T-cell (primary cell): ENCODE measurements at places on chromosomes 6 and 20. TPM values are rescaled to one million over a fixed set of nuclear protein-coding genes. Genes with fewer than 3 reads are reported as not detected.

The SLC2A10 gene
- total RNA-seq = 0.54 TPM

The ELOVL4 gene
- 1.6 TPM for total RNA-seq

The MACROD2 gene
- 1.3 TPM for total RNA-seq

The BPIFB2 gene
- 0.22 TPM for total RNA-seq

The BPHL gene
- 12.4 TPM for total RNA-seq

DNA sequence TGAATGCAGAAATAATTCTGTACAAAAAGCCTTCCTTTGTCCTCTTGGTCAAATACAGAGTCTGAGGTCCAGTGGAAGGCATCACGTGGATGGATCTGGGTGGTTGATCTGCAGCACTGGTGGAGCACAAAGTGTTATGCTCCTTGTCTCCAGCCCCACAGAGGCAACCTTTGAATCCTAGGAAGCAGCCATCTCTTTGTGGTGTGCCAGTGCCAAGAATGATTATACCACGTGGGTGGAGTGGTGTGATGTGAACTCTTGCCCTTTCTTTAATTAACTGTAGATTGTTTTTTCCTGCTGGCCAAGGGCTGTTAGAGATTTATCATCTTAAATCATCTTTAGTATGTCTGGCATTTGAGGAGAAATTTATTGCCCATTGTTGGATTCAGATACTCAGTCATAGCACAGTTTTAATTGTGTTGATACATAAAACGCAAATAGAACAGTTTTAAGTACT lies 31.1 kb downstream of the NCOA7 start:
- H3K4me3 ChIP-seq = no peak overlapping the region
- no peak for DNase-seq
- H3K4me1 ChIP-seq = peaks cover 6% of the 10 kb centered on the region
- peaks cover 16% of the 10 kb centered on the region for H3K36me3 ChIP-seq

- peaks cover 5% of the 10 kb centered on the region for H3K4me1 ChIP-seq
- no peak overlapping the region for H3K27ac ChIP-seq
- no peak overlapping the region for H3K4me3 ChIP-seq
- peaks cover 4% of the 10 kb centered on the region for H3K27me3 ChIP-seq
Observed at GRCh38 chr20:44471481-44471882, 4.2 kb upstream of the TTPAL start.

GRCh38 chr6:19994909-19995308 lies 157.7 kb downstream of the ID4 start:
- DNase-seq = no peak
- H3K4me3 ChIP-seq = no peak overlapping the region
- peaks cover 7% of the 10 kb centered on the region for H3K27me3 ChIP-seq
- no peaks in the 10 kb centered on the region for H3K36me3 ChIP-seq
- no peak overlapping the region for H3K27ac ChIP-seq

DNA sequence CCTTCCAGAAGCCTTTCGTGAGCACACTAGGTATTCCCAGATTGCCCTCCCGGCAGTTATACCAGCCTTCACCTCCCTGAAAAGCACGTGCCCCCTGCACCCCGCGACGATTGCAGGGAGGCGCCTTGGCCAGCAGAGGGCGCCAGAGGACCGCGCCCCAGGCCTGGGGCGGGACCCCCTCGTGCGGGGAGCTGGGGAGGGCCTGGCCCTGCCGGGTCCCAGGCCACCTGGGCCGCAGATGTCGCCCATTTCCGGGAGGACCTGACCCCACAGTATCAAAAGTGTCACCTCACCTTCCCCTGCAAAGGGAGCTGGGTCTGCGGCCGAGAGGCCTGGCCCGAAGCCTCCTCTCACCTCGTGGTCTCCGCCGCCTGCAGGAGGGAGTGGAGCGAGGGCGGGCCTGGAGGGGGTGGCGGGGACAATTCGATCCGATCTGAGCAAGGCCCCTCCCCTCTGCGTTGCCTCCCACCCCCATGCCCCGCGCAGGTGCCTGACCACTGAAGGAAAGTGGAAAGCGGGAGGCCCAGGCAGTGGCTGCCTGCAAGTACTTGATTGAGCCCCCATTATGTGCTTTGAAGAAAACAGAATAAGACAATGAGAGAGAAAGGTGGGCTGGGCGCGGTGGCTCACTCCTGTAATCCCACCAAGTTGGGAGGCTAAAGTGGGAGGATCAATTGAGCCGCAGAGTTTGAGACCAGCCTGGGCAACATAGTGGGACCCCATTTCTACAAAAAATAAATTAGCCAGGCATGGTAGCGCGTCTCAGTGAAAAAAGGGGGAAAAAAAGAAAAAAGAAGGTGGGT lies 3.5 kb upstream of the SNAI1 start:
- no peak overlapping the region for H3K27ac ChIP-seq
- peaks cover 3% of the 10 kb centered on the region for H3K4me1 ChIP-seq
- H3K4me3 ChIP-seq = no peak overlapping the region

- H3K4me1 ChIP-seq = no peaks in the 10 kb centered on the region
- DNase-seq = no peak
- H3K36me3 ChIP-seq = no peaks in the 10 kb centered on the region
- no peaks in the 10 kb centered on the region for H3K27me3 ChIP-seq
- H3K4me3 ChIP-seq = no peak overlapping the region
- no peak overlapping the region for H3K27ac ChIP-seq
Observed at GRCh38 chr6:167547328-167547692, 222.4 kb downstream of the TTLL2 start.

DNA sequence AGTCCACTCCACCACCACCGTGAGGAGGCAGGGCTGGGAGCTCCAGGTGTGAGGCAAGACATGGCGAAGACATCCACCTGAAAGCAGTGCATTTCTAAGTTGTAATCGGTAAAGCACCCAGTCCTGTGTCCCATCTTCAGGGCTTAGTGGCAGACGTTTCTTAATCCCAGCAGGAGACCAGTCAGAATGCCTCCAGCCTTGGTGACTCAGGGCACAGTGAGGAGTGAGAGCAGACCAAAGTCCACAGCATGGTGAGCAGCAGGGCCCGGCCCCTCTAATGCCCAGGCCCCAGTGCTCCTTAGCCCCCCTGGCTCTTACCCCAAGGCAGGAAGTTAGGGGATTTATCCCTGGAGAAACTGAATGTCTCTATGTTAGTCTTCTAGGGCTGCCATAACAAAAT lies 183.9 kb downstream of the SYNDIG1 start:
- H3K4me1 ChIP-seq = no peaks in the 10 kb centered on the region
- H3K27me3 ChIP-seq = peaks cover 16% of the 10 kb centered on the region
- H3K27ac ChIP-seq = no peak overlapping the region
- no peaks in the 10 kb centered on the region for H3K36me3 ChIP-seq
- no peak overlapping the region for H3K4me3 ChIP-seq
- no peak for DNase-seq
